ENCODE measurements at places on chromosomes 5 and 9.

DNA sequence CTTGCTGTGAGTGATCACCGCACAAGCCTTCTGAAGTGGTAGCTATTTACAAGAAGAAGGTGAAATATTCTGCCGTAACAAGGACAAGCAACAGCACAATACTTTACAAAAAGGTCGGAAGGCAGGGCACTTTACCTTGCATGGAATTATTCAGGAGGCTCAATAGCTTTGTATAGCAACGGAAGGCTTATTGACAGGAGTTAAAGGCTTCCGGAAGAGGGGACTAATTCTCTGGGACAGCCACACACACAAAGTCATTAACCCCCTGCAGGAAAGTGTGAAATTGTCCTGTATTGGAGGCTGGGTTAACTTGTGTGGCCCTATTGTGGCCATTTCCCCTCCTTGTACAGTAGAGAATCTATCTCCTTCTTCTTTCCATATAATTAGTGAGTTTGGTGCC lies 199.3 kb upstream of the SEMA6A start:
- DNase-seq = no peak

GRCh38 chr5:172454358-172455086 lies at the start of gene SH3PXD2B:
TSS of gene SH3PXD2B (minus strand) at chr5:172454525. CDS start at chr5:172454352, 173 bp downstream.
- DNase-seq = no peak

DNA sequence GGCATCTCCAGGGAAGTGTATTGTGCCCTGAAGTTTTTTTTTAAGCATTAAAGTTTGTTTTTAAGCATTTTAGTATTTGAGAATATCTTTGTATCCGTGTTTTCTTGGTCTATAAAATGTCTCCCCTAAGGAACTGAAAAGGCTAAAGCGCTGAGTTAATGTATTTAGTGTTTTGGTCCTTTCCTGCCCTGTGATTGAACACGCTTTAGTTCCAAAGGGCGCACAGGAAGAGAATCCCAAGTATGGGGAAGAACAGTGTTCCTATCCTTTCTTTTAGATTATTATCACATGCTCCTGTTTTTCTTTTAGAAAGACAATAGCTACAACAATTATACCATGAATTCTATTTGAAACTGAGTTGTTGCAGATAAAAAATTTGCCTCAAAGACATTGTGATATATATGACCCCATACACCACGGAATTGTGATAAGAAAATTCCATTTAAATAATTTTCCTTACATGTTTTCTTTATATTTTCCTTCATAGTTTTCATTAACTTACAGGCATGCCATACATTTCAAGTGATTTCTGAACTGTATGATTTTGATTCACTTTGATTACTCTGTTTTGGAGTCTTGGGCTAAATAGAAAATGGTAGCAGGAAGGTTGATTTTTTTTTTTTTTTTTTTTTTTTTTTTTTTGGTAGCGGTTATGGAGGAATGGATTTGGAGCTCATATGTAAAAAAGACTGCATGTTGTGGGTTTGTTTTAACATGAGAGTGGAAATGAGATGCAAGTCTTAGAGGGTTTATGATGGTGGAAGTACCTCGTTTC lies 3.1 kb downstream of the HSPA4 start:
- no peak for DNase-seq

- no peak for DNase-seq
Measured at GRCh38 chr9:73079326-73079725, 72.3 kb upstream of the ANXA1 start.

- no peak for DNase-seq
Measured at GRCh38 chr5:179154346-179154990, 94.3 kb downstream of the ZNF354C start.
